Bone marrow (tissue), 2 donors: ENCODE measurements at places on chromosomes 12 and 14.

DNA sequence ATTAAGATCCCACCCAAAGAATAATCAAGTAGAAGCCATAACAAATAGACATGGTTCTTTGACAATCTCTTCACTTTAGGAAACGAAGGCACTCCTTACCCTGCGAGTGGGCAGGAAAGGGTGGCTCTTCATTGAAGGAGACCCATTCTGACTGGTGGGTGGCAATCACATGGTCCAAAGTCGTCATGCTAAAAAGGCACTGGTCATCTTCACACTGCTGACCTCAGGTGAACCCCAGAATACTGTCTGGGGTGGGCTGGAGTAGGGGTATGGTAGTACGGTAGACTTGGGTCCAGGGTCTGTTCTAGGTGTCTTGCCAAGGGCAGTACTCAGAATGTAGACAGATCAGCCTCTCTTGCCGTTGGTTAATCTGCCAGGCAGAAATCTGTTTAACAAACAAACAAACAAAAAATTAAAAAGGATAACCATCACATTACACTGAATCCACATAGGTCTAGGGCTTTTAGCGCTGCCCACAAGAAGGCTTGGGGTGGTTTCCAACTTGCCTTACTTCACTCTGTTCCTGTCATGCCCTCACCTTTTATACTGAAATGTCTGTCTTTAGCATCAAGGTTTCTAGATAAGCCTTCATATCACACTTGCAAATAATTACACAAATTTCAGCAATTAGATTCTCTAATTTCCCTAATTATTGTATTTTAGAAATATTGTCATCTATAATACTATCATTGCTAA lies 1.8 kb downstream of the STON2 start:
- no peak for DNase-seq

GRCh38 chr12:63782466-63782865 lies 2.8 kb downstream of the RXYLT1 start:
- DNase-seq = no peak

GRCh38 chr12:113464852-113465719 lies 6.6 kb downstream of the LHX5 start:
- DNase-seq = no peak

GRCh38 chr12:7571257-7571656 lies 67.7 kb upstream of the CD163 start:
- DNase-seq = no peak

DNA sequence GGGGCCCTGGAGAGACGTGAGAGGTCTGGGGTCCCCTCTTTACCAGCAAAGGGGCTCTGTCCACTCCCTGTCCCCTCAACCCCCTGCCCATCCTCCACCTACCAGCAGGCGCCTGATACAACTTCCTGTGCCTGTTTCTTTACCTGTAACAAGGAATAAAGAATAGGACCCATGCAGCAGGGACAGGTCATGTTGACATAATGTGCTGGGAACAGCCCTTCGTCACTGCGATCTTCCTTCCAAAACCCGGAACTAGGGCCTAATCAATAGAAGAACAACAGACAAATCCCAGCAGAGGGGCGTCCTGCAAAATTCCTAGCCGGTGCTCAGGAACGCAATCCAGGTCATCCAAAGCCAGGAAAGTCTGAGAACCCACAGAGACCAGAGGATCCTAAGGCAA lies 32.1 kb downstream of the SCARB1 start:
- DNase-seq = no peak

DNA sequence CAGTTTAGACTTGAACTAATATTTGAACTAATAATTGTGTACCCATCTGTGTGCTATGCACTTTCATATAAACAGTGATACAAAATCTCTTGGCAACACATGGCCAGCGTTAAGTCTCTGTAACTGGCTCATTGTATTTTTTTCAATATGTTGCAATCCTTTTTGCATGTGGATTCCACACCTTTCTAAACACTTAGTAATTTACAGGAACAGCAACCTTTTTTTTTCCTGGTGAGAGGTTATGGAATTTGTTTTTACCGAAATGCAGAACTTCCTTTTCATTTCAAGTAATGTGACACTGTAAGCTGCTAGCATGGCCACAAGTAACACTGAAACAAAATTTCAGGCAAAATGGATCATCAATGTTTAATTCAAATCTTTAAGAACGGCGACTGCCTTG lies 45.4 kb upstream of the EPS8 start:
- no peak for DNase-seq

GRCh38 chr12:52156757-52157565 lies 34.9 kb downstream of the KRT80 start:
- peak; percentile 16 for DNase-seq

DNA sequence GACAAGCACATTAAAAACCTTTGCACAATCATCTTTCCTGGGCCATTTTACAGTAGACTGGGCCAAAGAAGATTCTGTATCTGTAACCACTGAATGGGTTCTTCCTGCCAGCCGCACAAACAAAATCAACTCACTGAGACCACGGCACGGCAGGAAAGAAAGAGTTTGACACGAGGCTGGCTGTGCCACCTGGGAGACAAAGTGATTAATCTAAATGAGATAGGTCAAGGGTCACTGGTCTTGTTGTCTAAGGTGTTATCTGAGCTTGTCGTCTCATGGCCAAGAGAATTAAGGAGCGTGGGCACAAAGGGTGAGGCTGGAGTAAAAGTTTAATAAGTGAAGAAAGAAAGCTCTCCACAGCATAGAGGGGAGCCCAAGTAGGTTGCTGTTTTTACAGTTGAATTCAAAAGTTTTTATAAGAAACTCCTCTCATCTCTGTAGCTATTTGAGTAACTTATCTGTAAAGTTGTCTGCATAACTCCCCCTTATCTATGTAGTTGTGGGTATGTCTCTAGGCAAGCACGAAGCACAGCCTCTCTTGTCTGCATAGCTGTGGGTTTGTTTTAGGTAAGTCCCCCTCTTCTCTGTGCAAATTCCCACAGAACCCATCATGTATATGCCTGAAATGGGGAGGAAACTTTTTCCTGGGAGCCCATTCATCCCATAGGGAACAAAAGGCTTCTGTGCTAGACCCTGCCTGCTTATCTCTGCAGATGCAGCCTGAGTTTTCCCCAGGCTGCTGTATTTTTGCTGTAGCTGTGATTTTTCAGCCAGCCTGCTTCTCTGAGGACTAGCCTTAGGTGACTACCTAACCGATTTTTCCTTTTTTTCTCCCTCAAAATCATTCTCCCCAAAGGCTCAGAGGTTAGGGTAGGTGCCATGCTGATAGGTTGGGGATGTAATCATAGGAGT lies 1314.6 kb upstream of the TMEM132C start:
- DNase-seq = no peak

- no peak for DNase-seq
Measured at GRCh38 chr14:98912655-98913054, 359.3 kb downstream of the BCL11B start.

DNA sequence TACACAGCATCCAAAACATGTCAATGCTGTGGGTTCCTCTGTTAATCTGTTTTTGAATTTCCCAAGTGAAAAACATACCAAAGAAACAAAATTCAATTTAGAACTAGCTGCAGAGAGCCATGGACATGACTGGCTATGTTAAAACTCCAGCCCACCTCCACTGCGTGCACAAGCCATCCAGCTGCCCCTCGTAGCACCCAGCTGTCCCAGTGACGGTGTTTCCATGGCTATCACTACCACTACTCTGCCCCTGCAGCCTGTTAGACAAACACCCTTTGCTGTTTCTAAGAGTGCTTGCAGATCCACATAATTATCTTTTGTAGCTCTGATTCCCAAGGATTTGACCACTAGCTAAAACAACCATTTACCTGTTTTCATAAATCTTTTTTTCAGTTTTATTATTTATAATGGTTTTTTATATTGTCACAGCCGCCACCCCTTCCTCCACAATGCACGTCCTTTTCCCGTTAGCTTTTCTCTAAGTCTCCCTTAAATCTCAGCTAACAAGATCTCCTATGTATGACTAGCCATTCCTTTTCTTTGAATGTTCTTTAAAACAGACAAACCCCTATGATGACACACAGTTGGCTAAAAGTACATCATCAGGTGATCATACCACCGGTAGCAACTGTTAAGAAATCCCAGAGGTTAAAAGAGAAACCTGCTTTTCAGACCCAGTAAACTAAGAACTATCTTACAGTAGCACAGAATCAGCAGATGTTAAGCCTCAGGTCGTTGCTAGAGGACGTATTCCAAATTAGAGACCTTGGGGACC lies 37.8 kb upstream of the NAA30 start:
- no peak for DNase-seq

DNA sequence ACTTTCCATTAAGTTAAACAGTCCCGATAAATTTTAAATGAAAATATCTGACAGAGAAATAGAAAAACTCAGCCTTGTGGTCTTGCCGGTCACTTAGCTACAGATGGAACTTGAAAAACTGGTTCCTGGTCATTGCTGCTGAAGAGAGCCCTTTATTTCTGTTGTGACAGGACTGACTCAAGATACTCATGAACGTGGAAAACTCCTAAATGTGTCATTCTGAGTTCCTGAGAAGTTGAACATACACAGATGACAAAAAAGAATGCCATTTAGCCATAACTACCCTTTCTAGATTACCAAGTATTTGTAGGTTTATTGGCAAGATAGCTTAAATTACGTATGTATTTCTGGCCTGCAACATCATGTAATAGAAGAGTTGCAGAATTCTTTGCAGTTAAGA lies 134.2 kb downstream of the HMGA2 start:
- no peak for DNase-seq

DNA sequence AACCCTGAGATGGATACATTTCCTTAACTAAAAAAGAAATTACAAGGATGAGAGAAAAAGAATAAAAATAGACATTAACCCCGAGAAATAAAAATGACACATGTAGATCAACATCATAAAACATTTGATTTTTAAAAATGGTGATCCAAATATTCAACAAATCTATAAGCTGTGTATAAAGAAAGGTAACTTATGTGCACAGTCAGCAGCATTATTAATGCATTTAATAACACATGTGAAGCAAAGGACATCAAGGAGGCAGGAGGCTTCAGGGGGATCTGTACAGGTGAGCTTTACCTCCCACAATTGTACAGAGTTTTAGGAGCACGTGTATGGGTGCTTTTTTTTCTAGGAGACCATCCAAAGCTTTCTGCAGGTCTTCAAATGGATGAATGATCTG lies 76.1 kb downstream of the MED13L start:
- DNase-seq = no peak

GRCh38 chr14:94665121-94665520 lies 52.9 kb downstream of the SERPINA3 start:
- no peak for DNase-seq

GRCh38 chr14:100446572-100446971 lies 123.4 kb downstream of the SLC25A47 start:
- DNase-seq = no peak

DNA sequence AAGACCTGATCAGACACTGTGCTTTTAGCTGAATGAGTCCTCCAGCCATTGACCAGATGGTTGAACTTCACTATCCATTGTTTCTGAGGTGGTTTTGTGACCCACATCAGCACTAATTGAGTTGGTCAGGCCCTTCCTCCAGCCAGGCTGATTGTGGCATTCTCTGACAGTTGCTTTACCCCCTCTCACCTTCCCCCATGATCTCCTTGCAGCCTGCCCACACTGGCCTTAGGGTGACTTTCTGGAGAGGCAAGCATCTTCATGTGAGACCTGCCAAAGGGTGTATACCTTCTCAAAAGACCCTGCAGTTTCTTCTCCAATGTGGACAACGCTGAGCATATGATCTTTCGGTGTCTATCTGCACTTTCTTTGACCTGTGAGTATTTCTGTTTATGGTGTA lies 83.9 kb downstream of the GPATCH2L start:
- DNase-seq = no peak

GRCh38 chr14:21255385-21256101 lies 13.7 kb downstream of the HNRNPC start:
- DNase-seq = no peak

DNA sequence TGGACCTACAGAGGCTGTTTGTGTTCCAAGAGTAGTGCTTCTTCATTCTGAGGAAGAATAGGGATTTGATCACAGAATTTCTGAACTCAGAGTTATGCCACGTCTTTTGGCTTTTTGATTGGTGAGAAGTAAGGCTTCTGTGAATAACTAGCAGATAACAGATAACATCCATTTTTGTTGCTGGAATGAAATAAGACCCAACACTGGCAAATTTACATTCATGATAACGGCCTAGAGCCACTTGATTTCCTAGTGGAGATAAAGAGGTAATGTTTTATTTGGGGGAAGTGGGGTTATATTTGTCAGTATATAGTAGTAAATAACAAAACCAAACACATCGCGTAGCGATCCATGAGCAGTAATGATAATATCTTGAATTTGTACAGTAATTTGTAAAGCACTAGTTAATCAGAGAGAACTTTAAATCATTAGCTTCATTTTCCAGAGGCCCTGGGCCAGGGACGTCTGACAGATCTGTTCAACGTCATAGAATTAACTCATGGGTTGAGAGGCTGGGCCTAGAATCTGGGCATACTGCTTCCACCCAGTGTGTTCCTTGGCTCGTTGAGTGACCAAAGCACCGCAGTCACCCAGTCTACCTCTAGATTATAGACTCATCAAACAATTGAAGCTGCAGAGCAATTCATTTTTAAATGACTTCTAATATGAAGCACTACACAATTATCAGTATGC lies 79.6 kb downstream of the HMGA2 start:
- no peak for DNase-seq

DNA sequence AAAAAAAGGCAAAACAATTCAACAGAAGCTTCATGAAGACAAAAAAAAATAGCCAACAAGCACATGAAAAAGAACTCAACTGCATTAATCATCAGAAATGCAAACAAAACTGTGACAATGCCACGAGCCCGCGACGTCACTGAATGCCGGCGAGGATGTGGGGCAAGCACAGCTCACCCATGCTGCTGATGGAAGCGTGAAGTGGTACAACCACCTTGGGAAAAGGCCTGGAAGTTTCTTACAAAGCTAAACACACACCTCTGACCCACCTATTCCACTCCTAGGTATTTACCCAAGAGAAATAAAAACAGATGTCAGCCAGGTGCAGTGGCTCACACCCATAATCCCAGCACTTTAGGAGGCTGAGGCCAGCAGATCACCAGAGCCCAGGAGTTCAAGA lies 10.5 kb downstream of the BTBD6 start:
- no peak for DNase-seq

DNA sequence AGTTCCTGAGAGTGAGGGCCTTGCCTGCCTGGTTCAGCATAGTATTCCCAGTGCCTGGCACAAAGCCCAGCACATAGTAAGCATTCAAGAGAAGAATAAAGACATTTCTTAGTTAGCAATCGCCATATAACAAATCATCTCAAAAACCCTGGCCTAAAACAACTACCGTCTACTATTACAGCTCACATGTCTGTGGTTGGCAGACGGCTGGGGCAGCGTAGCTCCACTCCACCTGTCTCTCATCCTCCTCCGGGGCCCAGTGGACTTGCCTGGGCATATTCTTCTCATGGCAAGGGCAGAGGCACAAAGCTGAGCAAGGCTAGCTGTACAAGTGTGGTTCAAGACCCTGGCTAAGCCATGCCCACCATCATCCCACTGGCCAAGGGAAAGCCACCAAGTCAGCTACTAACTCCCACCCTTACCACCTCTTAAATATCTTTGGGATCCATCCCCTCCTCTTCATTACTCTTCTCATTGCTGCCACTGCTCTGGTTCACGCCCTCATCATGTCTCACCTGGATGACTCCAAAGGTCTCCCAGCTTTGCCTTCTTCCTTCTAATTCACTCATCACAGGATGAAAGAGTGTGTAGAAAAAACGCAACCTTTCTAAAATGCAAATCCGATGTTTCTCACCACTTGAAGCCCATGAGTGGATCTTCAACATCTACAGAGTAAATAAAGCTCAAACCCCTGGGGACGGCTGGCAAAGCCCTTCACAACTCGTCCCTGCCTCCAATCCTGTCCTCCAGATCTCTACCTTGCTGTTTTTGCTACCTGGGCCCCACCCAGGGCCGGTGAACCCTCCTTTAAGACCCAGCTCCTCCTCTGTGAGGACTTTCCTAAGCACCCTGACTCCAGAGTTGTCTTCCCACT lies 10.4 kb downstream of the TMEM229B start:
- no peak for DNase-seq
